ENCODE measurements at places on chromosomes 11 and 22.

- DNase-seq: no peak
Measured at GRCh38 chr22:36378080-36378868, 9.5 kb downstream of the MYH9 start.

DNA sequence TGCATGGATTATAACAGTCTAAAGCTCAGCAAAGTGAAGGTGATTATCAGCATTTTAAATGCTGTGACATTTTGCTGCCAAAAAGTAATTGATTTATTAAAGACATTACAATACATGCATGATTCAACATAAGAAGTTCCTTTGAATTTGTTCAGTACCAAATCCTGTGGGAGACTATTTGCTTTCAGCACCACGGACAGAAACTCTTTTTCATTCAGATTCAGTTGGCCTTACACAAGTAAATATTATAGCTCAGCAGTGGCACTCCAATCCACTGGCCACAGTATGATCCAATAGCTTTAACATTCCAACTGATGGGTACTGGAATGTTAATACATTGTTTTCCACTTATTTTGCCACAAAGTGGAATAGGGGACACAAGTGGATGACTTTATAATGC lies 806.7 kb downstream of the NTM start:
- peak; percentile 43 for DNase-seq

GRCh38 chr22:26977741-26978376 lies 320.5 kb downstream of the MIAT start:
- no peak for DNase-seq

DNA sequence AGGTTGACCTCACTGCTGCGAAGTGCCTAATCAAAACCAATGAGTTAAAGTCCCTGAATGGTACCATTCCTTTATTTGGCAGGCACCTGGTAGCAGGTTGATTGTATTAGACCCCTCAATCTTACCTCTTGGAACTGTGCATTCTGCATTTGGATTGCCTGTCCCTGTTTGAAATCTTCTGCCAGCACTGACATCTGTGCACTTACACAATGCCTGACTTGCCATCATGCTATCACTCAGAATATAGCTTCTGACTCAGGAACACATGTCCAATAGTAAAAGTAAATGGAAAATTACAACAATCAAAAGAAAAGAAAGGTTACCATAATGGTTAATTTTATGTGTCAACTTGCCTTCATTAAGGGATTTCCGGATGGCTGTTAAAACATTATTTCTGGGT lies 366.0 kb upstream of the PDGFD start:
- no peak for DNase-seq

GRCh38 chr11:45217991-45218390 lies 68.2 kb downstream of the SYT13 start:
- no peak for DNase-seq

DNA sequence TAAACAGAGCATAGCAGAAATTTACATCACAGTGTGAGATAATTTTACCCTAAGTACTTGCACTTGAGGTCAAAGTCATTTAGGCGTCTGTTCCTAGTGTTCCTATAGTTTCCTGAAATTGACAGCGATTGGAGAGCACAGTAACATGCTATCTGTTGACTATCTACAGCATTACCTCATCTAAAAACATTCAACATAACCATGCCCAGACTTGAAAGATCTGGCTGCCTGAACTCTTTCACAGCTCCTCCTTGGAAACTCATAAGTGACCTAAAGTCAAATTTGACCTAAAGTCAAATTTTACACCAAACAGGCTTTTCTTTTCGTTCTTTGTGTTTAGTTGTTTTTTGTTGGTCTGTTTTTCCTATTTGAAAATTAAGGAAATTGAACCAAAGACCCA lies 233.8 kb upstream of the UBASH3B start:
- DNase-seq: no peak

DNA sequence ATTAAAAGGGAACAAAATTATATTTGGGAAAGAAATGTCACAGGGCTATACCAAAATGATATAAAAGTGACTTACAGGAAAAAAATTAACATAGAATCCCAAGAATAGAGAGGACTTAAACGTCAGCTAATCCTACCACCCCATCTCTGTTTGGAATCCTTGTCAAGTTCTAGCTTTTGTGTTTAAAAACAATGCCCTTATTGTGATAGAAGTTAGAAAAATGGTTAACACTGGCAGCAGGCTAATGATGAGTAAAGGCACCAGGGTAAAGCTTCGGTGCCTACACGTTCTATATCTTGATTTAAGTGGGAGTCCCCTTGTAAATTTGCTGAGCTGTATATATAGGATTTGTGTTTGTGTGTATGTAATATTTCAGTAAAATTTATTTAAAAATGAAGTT lies 453.3 kb upstream of the TENM4 start:
- no peak for DNase-seq

DNA sequence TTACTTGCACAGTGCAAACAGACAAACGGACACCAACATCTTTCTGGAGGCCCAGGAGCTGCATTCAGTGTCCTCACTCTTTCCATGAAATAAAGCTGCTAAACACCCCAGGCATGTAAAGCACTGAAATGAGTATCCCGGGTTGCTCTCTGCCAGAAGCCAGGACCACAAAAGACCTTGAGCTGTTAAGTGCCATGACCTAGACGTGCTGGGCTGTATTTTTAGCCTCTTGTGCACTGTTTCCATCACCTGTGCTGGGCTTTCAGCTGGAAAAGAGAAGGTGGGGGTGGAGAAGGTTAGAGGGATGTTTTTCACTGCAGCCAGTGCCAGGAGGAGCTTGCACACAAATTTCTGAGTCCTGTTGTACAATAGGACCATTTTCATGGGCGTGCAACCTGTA lies 3.4 kb upstream of the KREMEN1 start:
- no peak for DNase-seq

GRCh38 chr11:74948546-74948897 lies 369 bp downstream of the XRRA1 start:
- DNase-seq: peak; percentile 27

- DNase-seq: no peak
Measured at GRCh38 chr11:86636275-86636674, 36.1 kb downstream of the ME3 start.

DNA sequence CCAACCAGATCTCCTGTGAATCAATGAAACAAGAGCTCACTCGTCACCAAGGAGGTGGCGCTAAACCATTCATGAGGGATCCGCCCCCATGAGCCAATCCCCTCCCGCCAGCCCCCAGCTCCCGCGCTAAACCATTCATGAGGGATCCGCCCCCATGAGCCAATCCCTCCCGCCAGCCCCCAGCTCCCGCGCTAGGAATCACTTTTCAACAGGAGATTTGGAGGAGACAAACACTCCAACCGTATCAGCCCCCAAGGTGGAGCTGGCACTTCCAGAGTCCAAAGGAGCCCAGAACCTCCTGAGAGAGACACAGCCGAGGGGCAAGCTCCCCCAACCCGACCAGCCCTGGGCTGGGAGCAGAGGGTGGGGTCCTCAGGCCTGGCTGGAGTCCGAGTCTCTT lies 40.9 kb upstream of the PRR5 start:
- no peak for DNase-seq

- DNase-seq: no peak
Measured at GRCh38 chr11:83759148-83759547, 473.0 kb upstream of the CCDC90B start.

GRCh38 chr11:122304973-122305372 lies 189.0 kb upstream of the BLID start:
- no peak for DNase-seq
